Left kidney (tissue), 8 donors: ENCODE measurements at places on chromosomes 1 and 21.

DNA sequence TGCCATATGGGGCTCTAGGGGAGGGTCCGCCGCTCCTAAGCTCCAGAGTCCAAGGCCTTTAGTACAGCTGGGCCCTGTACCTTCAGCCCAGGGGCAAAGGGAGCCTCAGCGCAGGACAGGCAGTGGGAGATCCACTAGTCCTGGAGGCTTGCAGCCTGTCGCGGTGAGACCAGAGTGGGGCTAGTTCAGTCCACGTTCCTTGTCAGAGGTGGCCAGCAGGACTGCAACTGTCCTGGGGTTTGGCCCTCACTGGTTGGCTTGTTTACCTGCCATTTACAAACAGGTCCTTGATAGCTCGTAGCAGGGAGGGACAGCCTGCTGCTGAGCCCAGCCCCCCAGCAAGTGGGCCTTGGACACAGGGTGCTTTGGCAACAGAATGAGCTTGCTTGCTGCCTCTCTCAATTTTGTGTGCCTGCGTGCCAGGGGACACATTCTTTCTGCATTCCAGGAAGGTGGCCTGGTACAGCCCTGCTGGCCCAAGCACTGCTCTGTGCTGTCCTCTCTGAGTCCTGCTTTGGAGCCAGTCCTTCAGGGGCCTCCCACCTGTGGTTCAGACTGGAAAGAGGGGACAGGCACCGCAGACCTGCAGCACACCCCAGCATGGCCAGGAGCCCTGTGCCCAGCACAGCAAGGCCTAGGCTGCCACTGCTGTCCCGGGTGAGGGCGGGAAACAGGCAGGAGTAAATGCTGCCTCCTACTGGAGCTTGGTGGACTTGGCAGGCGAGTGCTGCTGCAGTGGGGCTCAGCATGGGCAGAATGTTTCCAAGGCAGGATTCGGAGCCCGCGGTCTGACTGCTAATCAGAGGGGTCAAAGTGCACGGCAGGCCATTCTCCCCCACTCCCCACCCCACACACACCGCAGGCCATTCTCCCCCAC lies 15.2 kb downstream of the H6PD start:
- DNase-seq, result no peak

DNA sequence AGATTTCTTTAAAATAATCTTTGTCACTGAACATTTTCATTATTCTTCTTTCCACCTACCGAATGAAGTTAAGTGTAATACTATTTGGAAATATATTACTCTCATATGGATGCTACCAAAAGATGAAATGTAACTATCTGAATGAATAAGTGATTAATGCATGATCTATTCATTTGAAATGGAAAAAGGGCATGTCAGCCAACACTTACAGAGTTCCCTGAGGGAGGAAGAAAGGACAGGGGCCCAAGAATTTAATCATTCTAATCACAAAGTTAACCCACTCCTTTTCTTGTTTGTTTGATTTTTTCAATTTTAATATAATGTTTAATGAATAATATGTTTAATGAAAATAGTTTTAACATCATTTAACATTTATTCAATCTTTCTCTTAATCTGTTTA lies 129.4 kb downstream of the ZC3H11B start:
- no peak for DNase-seq

- DNase-seq, result no peak
Measured at GRCh38 chr1:44002165-44002564, 10.8 kb downstream of the CCDC24 start.

- no peak for DNase-seq
Measured at GRCh38 chr21:36608897-36609225, 90.1 kb upstream of the SIM2 start.

DNA sequence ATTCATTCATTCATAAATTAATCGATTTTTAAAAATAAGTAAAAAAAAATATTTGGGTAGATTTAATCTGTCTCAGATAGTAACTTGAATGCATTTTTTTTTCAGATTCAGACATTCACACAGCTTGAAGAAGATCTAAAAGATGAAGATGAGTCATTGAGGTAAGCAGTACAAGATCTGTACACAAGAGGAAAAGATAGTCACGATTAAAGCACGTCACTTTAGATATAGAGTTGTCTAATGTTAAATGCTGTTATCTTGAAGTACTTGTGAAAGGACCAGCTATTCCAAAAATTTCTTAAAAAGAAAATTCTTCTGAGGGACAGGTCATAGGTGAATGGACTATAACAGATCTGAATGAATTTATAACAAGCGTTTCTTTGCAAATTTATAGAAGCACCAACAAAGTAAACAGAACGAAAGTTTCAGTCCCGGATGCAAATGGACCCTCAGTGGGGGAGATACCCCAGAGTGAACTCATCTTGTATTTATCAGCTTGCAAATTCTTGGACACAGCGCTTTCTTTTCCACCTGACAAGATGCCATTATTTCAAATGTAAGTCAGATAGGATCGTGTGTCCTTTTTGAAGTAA lies 31.2 kb upstream of the MORC3 start:
- no peak for DNase-seq
